CD4-positive, alpha-beta T cell treated with Interleukin-4 for 1 hour (primary cell): ENCODE measurements at places on chromosomes 1 and 21.
A peak's percentile ranks its signal among the peaks of the same experiment; 100 is the strongest.

- DNase-seq = no peak
Measured at GRCh38 chr1:68174738-68175113, 57.6 kb downstream of the WLS start.

- DNase-seq = no peak
Measured at GRCh38 chr1:56663846-56664245, 18.7 kb downstream of the PRKAA2 start.

DNA sequence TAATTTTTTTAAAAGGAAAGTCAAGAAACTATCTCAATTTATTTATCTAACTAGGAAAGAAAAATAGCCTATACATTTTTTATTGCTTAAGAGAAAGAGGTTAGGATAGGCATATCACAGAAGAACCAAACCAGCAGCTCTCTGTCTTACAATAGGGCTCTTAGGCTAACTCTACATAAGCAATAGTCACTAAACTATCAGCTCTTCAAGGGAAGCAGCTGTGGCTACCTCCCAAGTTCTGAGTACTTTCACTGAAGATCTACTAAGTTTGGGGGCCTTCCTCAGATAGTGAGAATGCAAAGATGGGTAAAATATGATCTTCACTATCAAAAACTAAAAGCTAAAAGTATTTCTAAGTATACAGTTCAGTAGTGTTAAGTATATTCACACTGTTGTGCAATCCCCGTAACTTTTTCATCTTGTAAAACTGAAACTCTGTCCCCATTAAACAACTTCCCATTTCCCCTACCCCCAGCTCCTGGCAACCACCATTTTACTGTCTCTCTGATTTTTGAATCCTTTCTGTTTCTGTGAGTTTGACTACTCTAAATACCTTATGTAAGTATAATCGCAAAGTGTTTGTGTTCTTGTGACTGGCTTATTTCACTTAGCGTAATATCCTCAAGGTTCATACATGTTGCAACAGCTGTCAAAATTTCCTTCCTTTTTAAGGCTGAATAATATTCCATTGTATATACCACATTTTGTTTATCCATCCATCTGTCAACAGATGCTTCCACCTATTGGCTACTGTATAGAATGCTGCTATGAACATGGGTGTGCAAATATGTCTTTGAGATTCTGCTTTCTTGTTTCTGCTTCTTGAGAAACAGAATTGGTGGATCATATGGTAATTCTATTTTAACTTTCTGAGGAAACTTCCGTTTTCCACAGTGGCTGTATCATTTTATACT lies 73.3 kb downstream of the ACBD6 start:
- no peak for DNase-seq

DNA sequence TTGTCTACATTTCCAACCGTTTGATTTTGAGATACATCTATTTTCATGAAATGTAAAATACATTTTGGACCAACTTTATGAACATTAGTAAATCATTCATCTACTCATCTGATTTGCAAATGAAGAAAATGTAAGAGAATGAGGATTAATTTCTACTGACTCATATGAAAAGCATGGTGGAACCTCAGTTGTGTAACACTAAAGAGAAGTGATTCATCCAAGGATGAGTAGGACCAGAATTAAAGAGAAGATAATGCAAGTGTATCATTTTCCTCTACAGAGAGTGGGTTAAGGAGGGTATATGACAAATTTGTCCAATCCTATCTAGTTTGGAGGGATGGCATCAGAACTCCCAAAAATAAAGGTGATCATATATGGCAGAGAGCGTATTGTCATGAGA lies 1967.6 kb downstream of the MRPL39 start:
- DNase-seq = no peak

GRCh38 chr1:211469938-211470529 lies 21.9 kb downstream of the RD3 start:
- DNase-seq = peak; percentile 19

DNA sequence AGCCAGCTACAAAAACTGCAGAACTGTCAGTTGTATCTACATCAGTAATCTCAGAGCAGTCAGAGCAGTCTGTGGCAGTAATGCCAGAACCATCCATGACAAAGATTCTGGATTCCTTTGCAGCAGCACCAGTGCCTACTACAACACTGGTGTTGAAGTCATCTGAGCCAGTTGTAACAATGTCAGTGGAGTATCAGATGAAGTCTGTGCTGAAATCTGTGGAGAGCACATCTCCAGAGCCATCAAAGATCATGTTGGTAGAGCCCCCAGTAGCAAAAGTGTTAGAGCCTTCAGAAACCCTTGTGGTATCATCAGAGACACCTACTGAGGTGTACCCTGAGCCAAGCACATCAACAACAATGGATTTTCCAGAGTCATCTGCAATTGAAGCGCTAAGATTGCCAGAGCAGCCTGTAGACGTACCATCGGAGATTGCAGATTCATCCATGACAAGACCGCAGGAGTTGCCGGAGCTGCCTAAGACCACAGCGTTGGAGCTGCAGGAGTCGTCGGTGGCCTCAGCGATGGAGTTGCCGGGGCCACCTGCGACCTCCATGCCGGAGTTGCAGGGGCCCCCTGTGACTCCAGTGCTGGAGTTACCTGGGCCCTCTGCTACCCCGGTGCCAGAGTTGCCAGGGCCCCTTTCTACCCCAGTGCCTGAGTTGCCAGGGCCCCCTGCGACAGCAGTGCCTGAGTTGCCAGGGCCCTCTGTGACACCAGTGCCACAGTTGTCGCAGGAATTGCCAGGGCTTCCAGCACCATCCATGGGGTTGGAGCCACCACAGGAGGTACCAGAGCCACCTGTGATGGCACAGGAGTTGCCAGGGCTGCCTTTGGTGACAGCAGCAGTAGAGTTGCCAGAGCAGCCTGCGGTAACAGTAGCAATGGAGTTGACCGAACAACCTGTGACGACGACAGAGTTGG lies 7.3 kb downstream of the SON start:
- no peak for DNase-seq

- no peak for DNase-seq
Measured at GRCh38 chr1:89151047-89151446, 24.8 kb downstream of the GBP7 start.

GRCh38 chr1:153698923-153699714 lies 20.6 kb downstream of the NPR1 start:
- no peak for DNase-seq

GRCh38 chr1:42449256-42449655 lies 6.6 kb downstream of the ZMYND12 start:
- no peak for DNase-seq

- no peak for DNase-seq
Measured at GRCh38 chr1:25669781-25670567, 53.4 kb downstream of the MAN1C1 start.

DNA sequence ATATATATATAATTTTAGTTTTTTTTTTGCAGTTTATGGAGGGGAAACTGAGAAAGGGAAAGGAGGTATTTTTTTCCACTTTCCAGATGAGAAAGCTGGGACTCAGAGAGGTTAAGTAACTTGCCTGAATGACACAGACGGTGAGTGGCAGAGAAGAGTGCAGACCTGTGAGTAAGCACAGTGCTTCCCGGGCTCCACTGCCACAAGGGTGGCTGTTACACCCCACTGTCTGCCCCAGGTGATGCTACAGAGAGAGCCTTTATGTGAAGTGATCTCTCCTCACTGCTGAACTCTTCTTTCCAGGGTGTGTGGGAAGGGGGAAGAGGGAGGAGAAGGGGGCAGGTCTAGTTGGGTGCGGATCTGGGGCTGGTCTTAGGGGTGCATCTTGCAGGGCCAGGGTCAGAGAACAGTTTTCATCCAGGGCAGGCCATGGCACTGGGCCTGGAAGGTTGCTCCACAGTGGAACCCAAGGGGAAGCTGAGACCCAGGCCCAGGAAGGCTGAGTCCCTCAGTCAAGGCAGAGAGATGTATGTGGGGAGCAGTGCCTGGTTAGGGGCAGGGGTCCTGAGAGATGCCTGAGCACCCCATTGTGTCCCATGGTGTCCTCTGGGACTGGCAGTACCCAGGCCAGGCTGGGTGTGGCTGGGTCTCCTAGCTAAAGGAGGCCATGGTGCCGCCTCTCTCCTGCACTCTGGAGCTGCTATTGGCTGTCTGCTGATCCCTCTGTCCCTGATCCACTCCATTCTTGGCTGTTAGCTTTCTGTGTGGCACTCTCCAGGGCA lies 357.5 kb downstream of the PTPRU start:
- no peak for DNase-seq
